T47D (cell line): ENCODE measurements at places on chromosomes 4 and X.

DNA sequence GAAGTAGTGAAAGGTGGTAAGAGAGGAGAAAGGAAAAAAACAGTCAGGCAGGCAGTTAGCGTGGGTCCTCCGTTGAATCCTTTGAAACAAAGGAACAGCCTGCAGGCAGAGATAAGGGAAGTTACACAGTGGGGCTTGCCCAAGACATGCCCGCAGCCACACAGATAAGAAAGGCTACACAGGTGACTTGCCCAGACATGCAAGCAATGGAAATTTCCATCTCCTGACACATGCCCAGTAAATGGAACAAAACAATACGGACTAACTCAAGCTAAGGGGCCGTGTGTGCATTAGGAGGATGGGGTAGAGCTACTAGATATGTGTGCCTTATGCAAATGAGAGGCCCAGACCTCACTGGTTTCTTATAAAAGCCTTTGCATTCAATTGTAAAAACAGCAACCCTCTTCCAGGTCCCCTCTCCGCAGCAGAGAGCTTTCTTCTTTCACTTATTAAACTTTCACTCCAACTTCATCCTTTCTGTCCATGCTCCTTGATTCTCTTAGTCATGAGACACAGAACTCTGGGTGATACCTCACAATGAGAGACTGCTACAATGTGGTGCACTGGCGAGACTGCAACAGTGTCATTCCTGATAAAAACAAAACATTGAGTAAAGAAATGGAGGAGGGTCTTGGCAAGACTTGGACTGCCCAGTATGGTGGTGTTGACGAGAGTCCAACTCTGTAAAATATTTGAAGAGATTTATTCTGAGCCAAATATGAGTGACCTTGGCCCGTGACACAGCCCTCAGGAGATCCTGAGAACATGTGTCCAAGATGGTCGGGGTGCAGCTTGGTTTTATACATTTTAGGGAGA is 997.4 kb upstream of the PRKX start:
- no peak for DNase-seq

DNA sequence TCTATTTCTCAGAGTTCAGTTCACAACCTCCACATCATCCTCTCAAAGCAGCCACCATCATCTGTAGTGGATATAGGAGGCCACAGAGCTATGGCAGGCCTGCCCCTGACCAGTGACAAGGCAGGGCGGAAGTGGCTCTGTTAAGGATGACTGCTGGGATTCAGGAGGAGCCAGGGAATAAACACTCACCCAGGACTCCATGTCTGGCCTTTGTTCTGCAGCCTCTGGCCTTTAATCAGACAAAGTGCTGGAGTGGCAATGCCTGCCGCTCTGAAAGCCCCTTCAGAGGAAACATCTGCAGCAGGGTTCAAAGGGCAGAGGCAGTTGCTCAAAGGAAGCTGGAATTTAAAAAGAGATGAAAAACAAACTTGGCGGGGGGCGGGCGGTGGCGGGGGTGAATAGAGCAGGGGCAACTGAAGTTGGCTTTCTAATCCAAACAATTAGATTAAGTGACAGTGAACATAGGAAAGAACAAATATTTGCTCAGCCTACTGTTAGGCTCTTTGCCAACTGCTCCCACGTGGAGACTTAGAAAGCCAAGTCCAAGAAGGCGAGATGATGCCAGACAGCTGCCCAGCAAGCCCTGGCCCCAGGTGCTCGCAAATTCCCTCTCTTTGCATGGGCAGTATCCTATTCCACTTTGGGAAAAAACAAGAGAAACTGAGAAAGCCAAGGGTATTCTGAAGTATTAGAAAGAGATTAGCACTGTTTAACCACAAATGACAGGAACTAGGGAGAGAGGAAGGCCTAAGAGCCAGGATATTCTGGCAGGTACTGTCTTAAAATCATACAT is 5.5 kb downstream of the MPP1 start:
- no peak for DNase-seq

- no peak for DNase-seq
These were observed 701 bp downstream of the ARHGAP4 start for GRCh38 chrX:153925387-153925738.

- DNase-seq: no peak
These were observed 142.3 kb downstream of the SHROOM4 start for GRCh38 chrX:50671661-50672060.
